ENCODE measurements at places on chromosomes 16 and 17.
A peak's percentile ranks its signal among the peaks of the same experiment; 100 is the strongest.

DNA sequence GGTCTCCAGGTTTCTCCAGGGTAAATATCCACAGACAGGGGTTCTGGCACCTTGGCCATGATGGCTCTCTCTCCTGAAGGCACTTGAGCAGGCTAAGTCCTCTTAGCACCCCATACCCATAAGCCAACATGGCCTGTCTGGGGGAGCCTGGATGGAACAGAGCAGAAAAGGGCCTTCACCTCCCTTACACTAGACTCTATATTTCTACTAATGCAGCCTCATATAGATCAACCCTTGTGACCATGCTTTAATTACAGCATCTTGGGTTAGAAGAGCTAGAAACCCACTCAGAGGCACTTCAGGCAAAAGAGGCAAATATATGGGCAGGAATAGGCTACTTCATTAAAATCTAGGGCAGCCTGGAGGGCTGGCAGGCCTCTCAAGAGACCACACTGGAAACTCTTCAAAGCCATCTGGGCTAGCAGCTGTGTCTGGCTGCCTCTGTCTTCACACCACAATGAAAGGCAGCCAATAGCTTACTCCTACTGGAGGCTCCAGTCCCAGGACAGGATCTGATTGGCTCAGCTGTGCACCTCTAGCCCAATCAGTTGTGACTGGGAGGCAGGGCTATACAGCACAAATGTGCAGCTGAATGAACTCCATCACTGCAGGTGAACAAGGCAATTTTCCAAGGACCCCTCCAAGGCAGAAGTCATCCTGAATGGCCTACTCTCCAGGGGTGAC, 4.7 kb upstream of the CDT1 start:
- peak; percentile 63 for DNase-seq

DNA sequence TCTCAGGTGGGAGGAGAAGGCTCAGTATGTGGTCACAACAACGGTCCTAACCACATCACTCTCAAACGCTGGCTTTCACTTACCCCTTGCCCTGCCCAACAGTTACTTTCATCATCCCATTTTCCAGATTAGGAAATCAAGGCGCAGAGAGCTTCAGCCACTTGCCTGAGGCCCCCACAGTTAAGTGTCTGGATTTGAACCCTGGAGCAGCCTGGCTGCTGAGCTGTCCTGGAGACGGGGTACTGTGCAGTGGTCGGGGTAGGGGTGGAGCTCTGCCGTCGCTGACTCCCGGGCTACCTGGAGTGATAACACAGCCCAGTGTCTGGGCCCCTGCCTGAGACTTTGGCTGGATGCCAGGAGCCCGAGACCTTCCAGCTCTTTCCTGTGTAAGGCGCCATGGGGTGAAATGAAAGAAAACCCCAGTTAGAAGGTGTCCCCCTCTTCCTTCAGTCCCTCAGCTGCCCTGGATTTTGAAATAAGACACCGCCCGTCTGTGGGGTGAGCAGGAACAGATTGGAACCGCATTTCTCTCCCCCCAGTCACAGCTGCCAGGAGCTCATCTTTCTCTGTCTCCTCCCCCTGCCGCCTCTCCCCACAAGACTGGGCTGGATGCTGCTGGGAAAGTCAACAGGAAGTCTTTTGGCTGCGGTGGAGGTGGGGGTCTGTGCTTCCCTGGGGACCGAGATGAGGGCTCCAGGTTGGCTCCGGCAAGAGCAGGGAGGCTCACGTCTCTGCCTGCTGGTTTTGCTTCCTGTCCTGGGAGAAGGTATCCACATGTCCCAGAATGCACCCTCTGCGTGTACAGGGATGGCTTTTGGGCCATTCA, 280.2 kb downstream of the SEC14L1 start:
- DNase-seq, result peak; percentile 89

GRCh38 chr16:63461248-63461841, 1425.1 kb upstream of the CDH8 start:
- DNase-seq, result peak; percentile 31

DNA sequence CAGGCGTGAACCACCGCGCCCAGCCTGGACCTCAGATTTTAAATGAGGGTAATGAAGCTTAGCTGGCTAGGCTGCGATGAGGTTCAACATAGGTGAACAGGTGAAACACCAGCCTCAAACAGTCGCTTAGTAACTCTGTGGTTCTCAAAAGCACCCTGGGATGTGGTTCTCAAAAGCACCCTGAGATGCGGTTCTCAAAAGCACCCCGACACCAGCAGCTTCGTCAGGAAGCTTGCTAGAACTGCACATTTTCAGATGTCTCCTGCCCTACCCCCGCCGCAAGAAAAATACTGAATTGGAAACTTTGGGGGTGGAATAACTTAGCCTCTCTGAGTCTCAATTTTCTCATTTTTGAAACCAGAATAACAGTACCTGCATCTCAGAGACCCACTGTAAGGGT, 86.7 kb upstream of the XYLT1 start:
- DNase-seq, result no peak

- no peak for DNase-seq
Measured at GRCh38 chr17:48013876-48014594, 23.6 kb downstream of the COPZ2 start.
